ENCODE measurements at places on chromosomes 13 and 19.
A peak's percentile ranks its signal among the peaks of the same experiment; 100 is the strongest.

DNA sequence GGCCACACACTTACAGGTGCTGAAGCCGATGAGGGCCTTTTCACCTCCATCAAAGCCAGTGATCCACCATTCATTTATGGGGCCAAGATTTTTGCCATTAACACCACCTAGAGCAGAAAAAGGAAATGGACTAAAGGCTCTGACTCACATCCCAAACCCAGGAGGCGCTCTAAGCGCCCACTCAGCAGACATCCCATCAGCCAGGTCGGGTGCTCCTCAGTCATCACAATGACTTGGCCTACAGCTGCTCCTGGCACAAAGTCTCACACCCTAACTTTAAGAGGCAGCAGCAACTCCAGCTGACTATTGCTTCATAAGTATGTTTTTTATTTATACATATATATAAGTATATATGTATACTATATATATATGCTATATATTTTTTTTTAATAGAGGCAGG lies 36.1 kb upstream of the EIF3G start:
- no peak for DNase-seq

DNA sequence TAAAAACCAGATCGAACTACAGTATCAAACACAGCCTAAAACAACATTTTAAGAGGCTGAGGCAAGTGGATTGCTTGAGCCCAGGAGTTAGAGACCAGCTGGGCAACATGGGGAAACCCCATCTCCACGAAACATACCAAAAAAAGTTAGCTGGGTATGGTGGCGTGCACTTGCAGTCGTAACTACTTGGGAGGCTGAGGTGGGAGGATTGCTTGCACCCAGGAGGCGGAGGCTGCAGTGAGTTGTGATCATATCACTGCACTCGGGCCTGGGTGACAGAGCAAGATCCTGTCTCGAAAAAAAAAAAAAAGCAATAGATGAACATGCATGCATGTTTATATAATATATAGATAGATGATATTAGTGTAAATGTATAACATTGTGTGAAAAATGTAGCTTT lies 5.2 kb upstream of the MRPS31 start:
- DNase-seq = no peak

DNA sequence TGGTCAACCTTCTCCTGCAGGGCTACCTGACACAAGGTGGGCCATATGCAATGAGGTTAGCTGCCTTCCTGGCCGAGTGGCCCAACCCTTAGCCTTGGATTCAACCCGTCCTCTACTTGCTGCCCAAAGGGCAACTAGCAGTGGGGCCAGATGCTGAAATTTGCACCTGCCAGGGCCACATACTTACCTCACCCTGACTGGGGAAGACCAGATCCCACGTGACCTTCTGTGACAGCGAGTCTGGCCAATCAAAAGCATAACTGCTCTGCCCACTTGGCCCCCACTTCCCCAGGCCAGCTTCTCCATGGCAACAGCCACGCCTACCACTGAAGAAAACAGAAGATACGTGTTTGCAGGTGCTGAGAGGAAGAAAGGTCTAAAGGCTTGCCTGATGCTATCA lies 10.9 kb downstream of the PEG3 start:
- DNase-seq = no peak

DNA sequence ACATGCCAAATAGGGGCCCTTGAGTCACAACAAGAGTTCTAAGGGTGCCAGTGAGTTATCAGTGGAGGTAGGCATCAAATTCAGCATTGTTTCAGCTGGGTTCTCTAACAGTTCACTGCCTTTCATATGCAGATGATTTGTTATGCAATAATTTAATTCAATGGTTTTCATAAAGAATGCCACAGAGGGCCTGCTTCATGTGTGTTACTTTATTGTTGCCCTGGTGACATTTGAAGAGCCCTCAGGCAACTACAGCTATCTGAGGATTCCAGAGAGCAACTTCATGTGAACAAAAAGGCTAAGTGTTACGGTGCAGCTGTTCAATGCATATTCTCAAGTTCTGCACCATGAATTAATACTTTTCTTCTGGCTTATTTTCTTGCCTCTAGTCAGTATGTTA lies 43.1 kb upstream of the STARD13 start:
- no peak for DNase-seq

DNA sequence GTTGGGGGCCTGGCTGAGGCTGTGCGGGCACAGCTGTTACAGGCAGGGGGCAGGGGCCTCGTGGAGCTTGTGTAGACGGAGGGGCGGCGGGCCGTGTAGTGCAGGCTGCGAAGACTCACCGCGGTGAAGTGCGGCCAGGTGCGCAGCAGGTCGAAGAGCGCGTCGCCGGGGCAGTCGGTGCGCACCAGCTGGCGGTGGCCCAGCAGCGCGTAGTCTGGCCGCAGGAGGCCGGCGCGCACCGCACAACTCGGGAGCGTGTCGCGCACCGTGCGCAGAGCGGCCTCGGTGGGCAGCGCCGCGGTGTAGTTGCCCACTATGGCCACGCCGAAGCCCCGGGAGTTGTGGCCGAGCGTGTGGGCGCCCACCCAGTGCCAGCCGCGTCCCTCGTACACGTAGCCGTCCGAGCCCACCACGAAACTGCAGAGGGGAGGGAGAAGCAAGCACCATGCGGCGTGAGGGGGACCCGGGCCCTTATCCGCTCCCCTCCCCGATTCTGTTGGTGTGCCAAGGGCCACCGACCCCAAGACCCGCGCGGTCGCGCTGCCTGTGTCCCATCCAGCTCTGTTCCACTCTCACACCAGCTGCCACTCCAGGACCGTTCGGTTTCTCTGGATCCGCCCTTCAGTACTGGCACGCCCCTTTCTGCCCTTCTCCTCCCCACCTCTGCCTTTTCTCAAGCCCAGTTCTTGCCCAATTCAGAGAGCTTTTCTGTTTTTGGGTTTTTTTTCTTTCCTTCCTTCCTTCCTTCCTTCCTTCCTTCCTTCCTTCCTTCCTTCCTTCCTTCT lies 5.4 kb upstream of the RASAL3 start:
- no peak for DNase-seq

DNA sequence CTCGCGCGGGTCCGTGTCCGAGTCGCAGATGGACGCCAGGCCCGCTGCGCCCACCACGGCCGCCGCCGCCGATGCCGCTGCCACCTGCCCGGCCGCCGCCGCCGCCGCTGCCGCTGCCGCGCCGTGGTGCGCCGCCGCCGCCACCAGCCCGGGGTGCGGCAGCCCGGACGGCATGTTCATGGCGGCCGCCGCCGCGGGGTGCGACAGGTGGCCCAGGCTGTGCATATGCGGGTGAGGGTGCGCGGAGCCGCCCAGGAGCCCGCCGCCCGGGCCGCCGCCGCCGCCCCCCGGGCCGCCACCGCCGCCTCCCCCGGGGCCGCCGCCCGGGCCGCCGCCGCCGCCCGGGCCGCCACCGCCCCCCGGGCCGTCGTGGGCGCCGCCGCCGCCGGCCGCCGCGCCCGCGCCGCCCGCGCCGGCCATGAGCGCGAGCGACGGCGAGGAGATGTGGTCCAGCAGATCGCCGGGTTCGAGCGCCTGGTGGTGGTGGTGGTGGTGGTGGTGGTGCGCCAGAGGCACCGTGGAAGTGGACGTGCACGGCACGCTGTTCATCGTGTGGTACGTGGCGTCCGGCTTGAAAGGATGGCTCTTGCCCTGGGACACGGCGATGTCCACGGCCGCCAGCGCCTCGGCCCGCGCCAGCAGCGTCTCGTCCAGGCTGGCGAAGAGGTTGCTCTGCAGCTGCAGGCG lies 1.3 kb downstream of the POU4F1 start:
- no peak for DNase-seq

GRCh38 chr13:19172007-19172646 lies 9.5 kb downstream of the TUBA3C start:
- DNase-seq = no peak

- DNase-seq = no peak
These were observed 35.0 kb upstream of the VWA8 start for GRCh38 chr13:41995946-41996345.

DNA sequence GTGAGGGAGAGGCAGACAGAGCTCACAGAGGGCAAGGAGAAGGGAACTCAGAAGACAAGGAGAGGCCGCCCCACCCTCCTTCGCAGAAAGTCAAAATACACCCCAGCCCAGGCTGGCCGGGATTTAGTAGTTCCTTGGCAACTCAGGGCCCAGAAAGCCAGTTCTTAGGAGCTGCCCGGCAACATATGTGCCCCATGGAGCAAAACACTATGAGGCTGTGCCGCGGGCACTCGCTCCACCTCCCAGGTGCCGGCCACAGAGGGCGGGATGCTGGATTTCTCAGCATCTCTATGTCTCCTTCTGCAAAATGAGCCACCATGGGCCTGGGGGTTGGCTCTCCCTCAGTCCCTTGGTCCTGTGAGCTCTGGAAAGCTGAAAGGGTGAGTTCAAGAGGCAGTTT lies 93.8 kb upstream of the CACNA1A start:
- no peak for DNase-seq

DNA sequence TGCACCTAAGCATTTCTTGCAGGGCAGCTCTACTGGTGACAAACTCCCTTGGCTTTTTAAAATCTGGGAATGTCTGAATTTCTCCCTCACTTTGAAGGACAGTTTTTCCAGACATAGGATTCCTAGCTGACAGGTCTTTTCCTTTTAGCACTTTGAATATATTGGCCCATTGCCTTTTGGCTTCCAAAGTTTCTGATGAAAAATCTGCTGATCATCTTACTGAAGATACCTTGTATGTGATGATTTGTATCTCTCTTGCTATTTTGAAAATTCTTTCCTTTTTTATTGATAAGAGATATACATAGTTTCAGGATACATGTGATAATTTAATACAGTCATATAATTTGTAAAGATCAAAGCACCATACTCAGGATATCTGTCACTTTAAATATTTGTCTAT lies 211.1 kb downstream of the ZIC5 start:
- no peak for DNase-seq

- DNase-seq = no peak
These were observed 58.9 kb upstream of the TM9SF2 start for GRCh38 chr13:99442273-99442895.

GRCh38 chr13:43514311-43514710 lies 272.5 kb downstream of the ENOX1 start:
- no peak for DNase-seq

GRCh38 chr13:44300895-44301638 lies 72.6 kb upstream of the SERP2 start:
- DNase-seq = peak; percentile 54

DNA sequence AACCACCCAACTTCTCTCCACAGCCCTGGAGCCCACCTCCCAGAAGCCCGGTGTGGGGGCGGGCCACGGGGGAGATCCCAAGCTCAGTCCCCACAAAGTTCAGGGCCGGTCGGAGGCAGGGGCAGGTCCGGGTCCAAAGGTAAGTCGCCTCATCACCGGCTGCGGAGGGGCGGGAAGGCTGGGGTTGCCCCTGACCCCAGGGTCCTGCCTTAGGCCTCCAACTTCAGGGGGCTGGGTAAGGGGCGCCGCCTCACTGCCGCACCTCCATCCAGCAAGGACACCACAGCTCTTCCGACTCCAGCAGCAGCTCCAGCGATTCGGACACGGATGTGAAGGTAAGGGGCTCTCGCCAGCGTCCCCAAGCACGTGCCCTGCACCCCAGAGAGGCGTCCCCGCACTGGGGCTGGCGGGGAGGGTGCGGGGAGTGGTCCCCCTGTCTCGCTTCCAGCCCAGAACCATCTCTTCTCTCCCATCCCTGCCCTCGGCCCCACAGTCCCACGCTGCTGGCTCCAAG lies 358 bp downstream of the C19orf33 start:
- no peak for DNase-seq

- DNase-seq = no peak
These were observed 1534.8 kb downstream of the SLITRK5 start for GRCh38 chr13:89205856-89206520.

DNA sequence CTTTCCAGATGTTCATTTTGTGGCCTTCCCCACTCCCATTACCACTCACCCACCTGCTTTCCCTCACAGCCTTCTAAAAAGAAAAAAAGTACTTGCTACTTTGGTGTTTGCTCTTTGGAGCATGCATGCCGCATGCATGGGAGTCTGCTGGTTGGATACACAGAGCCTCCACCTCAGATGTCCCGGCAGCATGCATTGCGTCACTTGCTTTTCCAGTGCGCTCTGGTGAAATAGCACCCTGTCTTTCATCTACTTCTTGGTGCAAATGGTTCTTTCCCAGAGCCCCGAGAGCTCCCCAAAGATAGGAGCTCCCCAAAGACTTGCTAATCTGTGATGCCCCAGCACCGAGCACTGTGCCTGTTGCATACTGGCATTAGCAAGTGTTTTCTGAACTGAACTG lies 333.2 kb upstream of the ZNF507 start:
- no peak for DNase-seq

- DNase-seq = no peak
These were observed 54.4 kb downstream of the ERCC5 start for GRCh38 chr13:102900193-102900608.

DNA sequence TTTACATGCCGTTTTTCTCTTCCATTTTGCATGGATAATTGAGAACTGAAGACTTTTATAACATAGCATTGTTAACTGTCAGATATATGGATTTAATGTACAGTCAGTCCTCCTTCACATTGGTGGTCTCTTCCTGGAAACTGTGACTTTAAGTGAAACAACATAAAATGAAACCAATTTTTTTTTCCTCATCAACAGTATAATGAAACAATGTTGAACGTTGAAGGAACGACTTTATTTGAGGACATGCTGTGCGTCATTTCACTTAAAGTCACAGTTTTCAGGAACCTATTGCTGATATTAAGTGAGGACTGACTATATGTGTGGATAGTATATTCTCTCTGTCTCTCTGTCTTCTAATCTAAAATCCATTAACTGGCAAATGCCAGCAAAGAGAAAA lies 54.8 kb downstream of the COG3 start:
- DNase-seq = no peak

GRCh38 chr13:30984620-30985019 lies 52.2 kb downstream of the TEX26 start:
- no peak for DNase-seq

DNA sequence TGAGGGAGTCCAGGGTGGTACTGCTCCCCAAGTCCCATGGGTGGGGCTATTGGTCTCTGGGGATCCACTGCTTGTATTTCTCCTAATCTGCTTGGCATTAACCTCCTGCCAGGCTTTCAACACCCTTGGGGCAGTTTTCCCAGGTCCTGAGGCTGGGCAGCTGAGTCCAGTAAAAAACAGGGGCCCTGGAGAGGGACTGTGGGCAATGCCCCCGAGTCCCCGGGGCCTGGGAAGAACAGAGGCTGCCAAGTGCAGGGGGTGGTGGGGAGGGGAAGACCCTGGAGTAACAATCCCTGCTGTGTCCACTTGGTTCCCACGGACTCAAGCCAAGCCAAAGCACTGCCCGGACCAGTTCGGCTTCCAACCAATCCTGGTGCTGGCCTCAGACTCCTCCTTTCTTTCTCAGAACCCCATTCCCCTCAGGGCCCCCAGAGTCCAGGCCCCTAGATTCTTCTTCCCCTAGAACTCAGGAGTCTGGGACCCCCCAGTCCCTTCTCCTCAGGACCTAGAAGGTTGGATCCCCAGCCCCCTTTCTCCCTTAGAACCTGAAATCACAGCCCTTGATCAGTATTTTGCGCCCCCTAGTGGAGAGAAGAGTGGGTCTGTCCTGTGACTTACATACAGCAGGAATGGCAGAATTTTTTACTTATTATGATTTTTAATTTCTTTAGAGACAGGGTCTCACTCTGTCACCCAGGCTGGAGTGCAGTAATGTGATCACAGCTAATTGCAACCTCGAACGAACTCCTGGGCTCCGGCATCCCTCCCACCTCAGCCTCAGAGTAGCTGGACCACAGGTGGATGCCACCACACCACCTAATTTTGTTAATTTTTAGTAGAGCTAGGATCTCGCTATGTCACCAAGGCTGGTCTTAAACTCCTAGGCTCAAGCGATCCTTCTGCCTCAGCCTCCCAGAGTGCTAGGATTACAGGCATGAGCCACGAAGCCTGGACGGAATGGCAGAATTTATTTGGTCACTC lies 3.7 kb upstream of the CLPTM1 start:
- DNase-seq = peak; percentile 63

Measured in NCI-H2029 (cell line).